HEK293T (cell line): ENCODE measurements at places on chromosomes 3 and 15.

DNA sequence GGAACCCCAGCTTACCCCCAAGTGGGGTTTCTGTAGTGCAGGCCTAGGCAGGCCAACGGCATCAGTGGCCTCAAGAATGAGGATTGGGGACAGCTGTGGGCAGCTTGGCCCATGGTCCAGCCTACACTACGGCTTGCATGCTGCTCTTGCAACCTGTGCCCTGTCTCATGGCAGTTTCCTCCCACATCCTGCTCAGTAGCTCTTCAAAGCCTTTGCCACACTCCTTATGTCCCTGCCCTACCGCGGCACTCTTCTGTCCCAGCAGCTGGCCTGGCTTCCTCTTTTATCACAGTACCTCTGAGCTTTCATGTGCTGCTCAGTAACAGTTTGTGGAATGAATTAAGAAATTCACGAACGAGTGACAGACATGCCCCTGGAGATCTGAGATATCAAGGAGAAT lies 431.0 kb downstream of the EPHB1 start:
- DNase-seq: no peak

- no peak for DNase-seq
Observed at GRCh38 chr3:13004376-13004775, 68.9 kb downstream of the IQSEC1 start.

DNA sequence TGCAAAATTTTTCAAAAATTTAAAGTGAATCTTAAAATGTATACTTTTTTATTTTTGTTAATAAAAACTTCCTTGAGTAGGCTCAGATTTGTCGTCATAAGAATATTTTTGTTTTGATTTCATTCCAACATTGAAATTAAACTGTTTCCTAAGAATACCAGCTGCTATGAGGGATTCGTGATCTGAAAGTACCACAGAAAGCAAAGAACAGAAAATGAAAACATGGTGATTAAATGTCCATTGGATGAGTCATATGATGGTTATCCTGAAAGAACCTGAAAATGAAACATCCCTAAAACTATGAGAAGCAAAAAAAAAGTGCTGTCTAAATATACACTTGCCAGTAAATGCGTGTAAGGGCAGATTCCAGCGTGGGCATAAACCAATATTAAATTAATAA lies 143.8 kb downstream of the GMNC start:
- no peak for DNase-seq

DNA sequence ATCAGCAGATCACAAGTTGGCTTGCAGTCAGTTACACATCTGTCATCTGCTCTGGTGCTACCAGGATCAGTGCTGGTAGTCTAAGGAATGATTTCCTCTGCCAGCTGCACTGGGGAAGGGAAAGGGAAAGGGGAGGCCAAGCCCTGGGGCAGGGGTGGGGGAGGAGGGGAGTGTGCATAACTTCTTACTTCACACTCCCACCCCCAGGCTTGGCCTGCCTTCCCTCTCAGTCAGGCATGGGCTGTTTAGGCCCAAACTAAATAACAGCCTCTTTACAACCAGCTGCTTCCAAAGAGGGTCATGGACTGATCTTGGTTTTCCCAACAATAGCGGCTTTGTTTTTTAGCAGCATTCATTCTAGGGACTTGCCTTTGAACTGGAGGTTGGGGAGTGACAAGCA lies 86.1 kb upstream of the PSMD6 start:
- DNase-seq: no peak

- DNase-seq: no peak
Observed at GRCh38 chr3:129121016-129121791, 400 bp downstream of the RAB43 start.

DNA sequence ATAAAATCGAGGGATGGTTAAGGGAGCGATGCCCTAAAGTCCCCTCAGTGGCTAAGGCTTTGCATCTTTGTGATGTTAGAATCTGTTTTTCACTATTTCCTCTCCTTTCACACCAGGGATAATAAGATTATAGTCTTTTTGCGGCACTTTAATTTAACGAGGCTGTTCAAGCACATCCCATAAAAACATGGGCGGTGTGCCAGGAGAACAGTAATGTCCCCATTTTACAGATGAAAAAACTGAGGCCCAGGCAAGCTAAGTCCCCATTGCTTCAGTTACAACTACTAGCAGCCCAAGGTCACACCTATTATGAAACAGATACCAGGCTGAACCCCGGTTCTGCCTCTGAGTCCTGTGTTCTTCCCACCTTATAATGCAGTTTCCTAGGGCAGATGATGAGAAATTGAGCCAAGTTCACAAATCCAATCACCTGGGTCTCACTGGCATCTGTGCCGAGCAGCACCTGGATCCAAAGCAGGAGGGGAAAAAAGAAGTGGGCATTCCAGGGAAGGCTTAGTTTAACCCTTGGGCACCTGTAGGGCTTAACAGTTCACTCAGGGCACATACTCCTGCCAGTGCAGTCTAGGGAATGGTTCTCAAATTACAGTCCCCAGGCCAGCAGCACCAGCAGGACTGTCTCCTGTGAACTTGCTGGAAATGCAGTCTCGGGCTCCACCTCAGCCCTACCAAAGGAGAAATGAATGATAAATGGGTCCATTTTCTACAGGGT lies 169.3 kb downstream of the RAB11A start:
- DNase-seq: no peak

DNA sequence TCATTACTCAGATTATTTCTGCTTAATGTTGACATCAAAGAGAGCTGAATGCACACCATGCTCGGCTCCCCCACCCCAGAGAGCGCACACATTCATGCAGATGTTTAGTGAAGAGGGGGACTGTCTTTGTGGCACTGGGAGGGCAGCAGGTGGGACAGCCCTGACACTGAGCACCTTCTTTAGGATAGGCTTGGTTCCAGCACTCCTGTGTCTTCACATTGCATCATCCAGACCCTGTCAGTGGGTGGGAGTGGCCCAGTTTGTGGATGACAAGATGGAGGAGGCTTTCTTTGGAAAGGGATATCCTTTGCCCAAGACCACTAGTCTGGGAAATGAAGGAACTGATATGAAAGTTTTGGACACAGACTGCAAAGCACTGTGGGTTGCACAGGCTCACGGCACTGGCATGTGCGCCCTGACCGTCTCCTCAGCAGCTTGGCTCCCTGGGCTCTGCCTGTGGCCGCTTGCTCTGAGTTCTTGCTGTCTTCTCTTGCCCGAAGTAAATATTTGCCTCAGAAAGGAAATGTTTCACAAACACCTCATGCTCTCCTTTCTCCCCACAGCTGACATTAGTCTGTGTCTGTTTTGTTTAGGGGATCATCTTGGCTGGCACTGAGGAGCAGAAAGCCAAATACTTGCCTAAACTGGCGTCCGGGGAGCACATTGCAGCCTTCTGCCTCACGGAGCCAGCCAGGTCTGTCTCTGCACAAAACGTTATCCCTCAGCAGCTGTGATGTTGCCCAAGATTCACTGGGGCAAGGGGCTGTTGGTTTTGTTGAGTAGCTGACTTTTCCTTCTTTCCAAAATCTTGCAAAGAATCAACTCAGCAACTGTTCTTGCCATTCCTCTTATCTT lies 16.6 kb downstream of the ACAD9 start:
- DNase-seq: no peak

DNA sequence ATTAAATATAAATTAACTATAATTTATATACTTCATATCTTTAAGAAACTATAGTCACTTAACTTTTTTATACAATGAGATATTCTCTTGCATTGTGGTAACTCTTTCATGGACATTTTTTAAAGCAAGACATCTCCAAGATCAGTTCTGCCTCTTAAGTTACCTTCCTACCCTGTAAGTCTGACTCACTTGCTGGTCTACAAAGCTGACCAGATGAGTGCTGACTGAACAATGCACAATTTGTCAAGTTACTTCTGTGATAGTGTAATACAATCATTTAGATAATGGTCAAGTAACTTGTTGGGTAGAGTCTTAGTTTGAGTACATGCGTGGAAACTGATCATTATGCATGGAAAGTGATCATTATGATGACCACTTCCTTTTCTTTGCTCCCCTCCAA lies 145.9 kb downstream of the MEIS2 start:
- DNase-seq: no peak

GRCh38 chr3:95705786-95706418 lies 1108.5 kb upstream of the EPHA6 start:
- DNase-seq: no peak

DNA sequence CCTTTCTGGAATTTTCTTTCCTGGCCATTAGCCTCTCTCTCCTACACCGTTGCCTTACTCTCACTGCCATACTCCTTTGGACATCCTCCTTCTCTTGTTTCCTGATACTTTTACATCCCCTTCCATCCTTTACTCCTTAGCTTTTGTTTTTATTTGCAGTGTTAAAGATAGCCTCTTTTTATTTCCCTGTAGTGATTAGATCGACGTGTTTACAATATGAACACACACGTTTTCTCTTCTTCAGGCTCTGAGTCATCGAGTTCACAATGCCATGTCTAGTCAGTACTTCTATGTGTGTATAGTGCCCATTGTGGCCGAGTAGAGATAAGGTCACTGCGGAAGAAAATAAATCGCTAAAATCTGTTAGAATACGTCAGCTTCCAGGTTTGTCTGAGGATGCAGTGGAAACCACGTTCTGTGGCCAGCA lies 208.5 kb downstream of the LPP start:
- no peak for DNase-seq

DNA sequence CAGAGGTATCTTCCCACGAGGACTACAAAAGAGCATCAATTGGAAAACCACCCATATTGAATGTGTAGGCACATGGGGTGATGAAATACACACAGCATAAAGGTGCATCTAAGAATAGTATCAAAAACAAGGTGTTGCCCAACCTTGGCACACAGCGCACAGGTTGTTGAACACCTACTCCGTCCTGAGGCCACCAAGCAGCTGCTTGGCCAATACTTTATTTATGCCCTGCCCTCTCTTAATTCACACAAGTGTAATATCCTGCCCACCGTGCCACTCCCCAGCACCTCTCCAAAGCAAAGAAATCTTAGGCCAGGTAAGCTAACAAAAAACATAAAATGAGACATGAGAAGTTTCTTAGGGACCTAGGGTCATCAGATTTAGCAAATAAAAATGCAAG lies 31.2 kb downstream of the WWTR1 start:
- no peak for DNase-seq

DNA sequence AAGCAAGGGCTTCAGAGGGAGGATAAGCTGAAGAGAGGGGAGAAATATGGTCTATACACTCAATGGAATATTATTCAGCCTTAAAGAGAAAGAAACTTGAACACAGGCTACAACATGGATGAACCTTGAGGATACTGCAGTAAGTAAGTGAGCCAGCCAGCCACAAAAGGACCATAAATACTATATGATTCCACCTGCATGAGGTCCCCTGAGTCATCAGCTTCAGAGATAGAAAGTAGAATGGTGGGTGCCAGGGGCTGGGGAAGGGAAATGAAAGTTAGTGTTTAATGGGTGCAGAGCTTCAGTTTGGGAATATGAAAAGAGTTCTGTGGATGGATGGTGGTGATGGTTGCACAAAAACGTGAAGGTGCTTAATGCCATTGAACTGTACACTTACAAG lies 68.4 kb upstream of the SEC13 start:
- no peak for DNase-seq

DNA sequence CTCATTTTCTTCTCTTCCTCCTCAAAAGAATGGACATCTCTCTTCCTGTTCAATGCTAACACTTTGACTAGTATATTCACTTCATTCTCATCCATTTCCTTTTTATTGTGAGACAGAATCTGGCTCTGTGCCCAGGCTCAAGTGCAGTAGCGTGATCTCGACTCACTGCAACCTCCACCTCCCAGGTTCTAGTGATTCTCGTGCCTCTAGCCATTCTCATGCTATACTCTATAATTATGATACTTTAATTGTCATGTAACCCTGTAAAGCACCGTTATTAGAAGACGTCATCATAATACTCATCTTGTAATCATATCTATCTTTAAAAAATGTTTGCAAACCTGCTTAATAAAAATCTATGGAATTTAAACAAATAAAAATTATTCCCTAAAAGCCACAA lies 107.0 kb downstream of the SHOX2 start:
- DNase-seq: no peak

DNA sequence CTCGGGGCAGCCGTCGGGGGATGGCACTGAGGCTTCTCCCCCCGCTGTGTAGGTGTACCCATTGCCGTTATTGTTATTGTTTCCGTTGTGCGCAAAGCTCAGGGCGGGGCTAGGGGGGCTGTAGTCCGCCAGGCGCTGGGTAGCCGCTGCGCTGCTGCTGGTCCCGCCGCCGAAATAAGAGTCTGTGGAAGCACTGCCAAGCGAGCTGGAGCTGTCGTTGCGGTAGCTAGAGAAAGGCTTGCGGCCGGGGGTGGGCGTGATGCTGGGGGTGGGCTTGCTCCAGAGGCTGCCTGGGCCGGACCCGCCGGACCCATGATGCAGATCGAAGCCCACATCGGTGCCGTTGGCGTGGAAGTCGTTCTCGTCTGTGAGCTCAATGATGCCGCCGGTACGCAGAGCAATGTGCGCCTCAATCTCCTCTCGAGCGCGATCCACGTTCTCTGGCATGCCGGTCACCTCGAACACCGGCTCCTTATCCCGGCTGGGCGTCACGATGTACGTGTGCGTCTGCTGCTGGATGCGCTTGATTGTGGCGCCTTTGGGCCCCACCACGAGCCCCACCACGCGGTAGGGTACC lies 1.9 kb downstream of the MEX3B start:
- DNase-seq: no peak

GRCh38 chr15:48300038-48300437 lies 31.2 kb upstream of the DUT start:
- DNase-seq: no peak

- DNase-seq: no peak
Observed at GRCh38 chr15:57752436-57752835, 45.9 kb downstream of the POLR2M start.

DNA sequence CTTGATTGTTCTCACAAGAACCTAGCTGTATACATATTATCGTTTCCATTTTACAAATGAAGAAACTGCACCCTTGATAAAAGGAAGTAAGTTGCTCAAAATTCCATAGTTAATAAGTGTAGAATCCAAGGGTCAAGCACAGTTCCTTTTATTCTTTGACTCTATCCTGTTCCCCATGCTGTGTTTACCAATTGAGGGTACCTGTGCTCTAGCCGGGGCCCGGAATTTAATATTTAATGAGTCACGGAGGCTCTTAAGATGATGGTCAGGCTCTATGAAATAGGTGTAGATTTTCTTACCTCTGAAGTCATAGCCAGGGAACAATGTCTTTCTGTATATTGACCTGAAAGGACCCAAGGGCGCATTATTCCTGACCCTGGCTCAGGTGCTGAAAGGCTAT lies 65.2 kb downstream of the LPP start:
- no peak for DNase-seq

GRCh38 chr3:185846037-185846436 lies 21.2 kb upstream of the IGF2BP2 start:
- DNase-seq: no peak

- no peak for DNase-seq
Observed at GRCh38 chr3:32959371-32959770, 7.9 kb downstream of the CCR4 start.

- DNase-seq: no peak
Observed at GRCh38 chr3:80050826-80051601, 283.2 kb upstream of the ROBO1 start.
